ENCODE measurements at places on chromosomes 2 and 18. TPM values are rescaled to one million over a fixed set of nuclear protein-coding genes. Genes with fewer than 3 reads are reported as not detected.
A peak's percentile ranks its signal among the peaks of the same experiment; 100 is the strongest.

DNA sequence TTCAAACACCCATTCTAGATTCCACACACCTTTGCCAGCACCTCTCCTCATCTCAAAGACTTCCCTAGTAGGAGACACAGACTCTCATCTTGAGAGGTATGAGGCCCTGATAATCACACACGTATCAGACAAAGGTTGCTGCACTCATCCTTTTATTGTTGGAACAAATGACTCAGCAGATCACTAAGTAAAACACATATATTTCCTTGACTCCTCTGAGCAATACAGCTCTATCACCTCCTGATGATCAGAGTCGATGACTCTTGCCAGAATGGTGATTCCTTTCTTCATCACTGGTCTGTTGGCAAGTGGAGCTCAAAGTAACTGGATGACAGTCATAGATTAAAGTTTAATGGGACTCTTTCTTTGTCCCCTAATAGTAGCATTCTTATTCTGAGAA, 1049.2 kb upstream of the ZEB2 start:
- peak; percentile 60 for DNase-seq

- no peak for DNase-seq
These were observed 9.5 kb downstream of the ASB18 start for GRCh38 chr2:236254674-236255073.

GRCh38 chr2:68748568-68748967, 14.0 kb downstream of the ARHGAP25 start:
- no peak for DNase-seq

GRCh38 chr18:53375621-53376020, 848.8 kb downstream of the MBD2 start:
- DNase-seq: no peak

- no peak for DNase-seq
These were observed 150.1 kb upstream of the CTAGE1 start for GRCh38 chr18:22567794-22568193.

GRCh38 chr18:68991286-68991685, 193.4 kb downstream of the CCDC102B start:
- DNase-seq: no peak

GRCh38 chr2:225366731-225367130, 32.8 kb upstream of the NYAP2 start:
- no peak for DNase-seq

DNA sequence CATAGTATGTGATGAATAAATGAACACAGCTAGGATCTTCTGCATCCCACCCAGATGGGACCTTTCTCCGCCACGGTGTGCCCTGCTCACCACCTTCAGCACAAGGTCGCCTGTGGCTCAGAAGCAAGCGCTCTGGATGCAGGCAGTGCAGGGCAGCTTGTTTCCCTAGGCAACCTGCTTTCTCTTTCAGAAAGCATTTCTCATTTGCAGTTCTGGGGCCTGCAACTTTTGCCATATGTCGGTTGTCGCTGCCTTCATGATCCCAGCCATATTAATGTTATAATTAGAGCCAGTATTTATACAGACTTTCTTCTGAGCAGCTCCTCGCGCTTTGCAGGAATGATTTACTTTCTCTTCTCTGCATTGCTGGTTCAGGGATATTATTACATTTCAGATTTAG, 692.8 kb downstream of the RNF144A start:
- no peak for DNase-seq

GRCh38 chr18:26215247-26215970, 10.8 kb upstream of the TAF4B start:
- no peak for DNase-seq

C2orf69 gene
- 3.9 TPM for polyA plus RNA-seq

GPR45 gene
- not detected for polyA plus RNA-seq

HS1BP3 gene
- 13.4 TPM for polyA plus RNA-seq

BABAM2 gene
- polyA plus RNA-seq: 21.8 TPM

Data from mammary epithelial cell (primary cell).